ENCODE measurements at places on chromosomes 12 and 14.

DNA sequence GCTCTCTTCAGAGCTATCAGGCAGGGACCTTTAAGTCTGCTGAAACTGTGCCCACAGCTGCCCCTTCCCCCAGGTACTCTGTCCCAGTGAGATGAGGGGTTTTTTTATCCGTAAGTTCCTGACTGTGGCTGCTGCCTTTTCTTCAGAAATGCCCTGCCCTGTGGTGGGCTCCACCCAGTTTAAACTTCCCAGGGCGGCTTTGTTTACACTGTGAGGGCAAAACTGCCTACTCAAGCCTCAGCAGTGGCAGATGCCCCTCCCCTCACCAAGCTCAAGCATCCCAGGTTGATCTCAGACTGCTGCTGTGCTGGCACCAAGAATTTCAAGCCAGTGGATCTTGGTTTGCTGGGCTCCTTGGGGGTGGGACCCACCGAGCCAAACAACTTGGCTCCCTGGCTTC, 46.9 kb upstream of the SLC16A7 start:
- DNase-seq = no peak

GRCh38 chr12:107488666-107489065, 196.9 kb upstream of the PWP1 start:
- DNase-seq = no peak

- DNase-seq = peak; percentile 44
These were observed 916 bp upstream of the PAWR start for GRCh38 chr12:79691511-79692248.

- DNase-seq = no peak
These were observed 118.0 kb upstream of the G2E3 start for GRCh38 chr14:30440961-30441360.

GRCh38 chr12:11654338-11654737, 4.9 kb downstream of the ETV6 start:
- no peak for DNase-seq

GRCh38 chr12:2833810-2834209, 1.0 kb downstream of the NRIP2 start:
- no peak for DNase-seq

DNA sequence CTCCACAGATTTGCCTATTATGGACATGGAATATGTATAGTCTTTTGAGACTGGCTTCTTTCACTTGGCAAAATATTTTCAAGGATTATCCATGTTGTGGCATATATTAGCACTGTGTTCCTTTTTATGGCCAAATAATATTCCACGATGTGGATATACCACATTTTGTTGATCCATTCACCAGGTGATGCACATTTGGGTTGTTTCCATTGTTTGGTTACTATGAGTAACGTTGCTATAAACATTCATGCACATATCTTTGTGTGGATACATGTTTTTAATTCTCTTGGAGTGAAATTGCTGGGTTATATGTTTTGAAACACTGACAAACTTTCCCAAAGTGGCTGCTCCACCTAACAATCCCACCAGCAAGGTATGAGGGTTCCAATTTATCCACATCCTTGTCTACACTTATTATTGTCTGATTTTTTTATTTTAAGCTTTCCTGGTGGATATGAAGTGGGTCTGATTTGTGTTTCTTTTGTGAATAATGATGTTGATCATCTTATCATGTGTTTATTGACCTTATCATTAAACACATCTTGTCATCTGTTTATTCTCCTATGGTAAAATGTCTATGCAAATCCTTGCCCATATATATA, 116.2 kb upstream of the FRMD6 start:
- no peak for DNase-seq

- no peak for DNase-seq
These were observed 55.5 kb upstream of the FLRT2 start for GRCh38 chr14:85474431-85474830.

DNA sequence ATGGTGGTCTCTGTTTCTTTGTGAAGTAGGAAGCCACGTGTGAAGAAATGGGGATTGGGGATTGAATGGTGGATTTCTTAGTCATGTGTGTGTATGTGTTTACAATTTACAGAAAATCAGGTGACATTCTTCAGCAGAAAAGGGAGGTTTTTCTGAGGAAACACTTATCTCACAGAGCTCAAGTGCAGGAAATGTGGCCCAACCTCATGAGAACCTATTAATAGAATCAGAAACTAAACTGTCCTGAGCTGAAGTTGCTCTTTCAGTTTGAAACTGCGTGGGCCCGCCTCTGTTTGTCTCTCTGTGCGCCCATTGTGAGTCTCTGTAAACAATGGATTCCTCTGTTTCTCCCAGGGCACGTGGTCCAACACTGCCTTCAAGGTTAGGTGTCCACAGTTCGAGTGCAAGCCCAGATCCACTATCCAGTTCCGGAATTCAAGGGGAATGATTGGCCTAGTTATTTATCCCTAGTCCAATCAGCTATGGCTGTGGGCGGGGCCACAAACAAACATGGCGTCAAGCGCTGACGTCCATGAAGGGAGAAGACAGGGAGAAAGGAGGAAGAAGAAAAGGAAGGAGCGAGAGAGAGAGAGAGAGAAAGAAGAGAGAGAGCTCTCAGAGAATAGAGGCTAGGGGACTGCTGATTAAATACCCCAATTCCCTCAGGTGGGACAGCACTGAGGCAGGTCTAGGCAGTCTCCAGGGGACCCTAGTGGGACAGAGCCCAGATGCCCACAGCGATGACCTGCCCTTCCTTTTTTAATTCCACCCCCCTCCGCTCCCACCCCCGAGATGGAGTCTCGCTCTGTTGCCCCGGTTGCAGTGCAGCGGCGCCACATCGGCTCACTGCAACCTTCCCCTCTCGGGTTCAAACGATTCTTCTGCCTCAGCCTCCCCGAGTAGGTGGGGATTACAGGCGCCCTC, 31.4 kb upstream of the C12orf76 start:
- peak; percentile 18 for DNase-seq

DNA sequence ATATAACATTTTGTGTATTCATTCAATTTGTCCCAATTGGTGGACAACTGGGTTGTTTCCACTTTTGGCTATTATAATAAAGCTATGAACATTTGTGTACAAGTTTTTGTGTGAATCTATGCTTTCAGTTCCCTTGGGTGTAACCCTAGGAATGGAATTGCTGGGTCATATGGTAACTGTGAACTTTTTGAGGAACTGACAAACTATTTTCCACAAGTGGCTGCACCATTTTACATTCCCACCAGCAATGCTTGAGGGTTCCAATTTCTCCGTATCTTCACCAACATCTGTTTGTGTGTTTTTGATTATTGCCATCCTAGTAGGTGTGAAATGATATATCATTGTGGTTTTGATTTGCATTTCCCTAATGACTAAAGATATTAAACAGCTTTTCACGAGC, 13.0 kb downstream of the LPCAT3 start:
- DNase-seq = no peak

DNA sequence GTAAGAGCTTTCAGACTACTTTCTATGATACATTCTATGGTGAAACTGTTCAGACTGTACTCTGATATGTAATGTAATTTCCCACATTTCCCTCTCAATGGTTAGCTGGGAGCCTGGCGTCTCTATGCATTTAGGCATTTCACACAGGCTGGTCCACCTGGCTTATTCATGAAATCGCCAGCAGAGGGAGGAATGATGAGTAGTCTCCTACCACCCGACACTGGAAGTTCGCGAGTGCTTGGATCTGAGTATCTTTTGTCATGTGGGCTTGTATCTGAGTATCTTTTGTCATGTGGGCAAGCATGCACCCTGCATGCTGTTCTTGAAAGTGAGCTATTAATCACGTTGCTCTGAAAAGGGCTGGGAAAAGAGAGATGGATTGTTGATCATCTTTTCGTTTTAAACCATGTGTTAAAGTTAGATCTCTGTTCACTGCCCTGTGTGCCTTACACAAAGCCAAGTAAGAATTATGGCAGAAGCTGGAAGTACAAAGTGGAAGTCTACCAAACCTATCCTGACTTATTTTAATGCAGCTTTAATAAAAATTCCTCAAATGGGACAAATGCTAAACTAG, 235.0 kb downstream of the ATP23 start:
- DNase-seq = peak; percentile 14

Data from glomerular endothelial cell (primary cell).